ENCODE measurements at places on chromosomes 5 and 9.
A peak's percentile ranks its signal among the peaks of the same experiment; 100 is the strongest.

- no peak for DNase-seq
Observed at GRCh38 chr5:76952795-76953536, at the start of gene CRHBP. Gene CRHBP (plus strand): TSS chr5:76953045. CDS start chr5:76953135, 90 bp downstream.

- DNase-seq = no peak
Observed at GRCh38 chr5:95262933-95263660, 21.8 kb downstream of the MCTP1 start.

DNA sequence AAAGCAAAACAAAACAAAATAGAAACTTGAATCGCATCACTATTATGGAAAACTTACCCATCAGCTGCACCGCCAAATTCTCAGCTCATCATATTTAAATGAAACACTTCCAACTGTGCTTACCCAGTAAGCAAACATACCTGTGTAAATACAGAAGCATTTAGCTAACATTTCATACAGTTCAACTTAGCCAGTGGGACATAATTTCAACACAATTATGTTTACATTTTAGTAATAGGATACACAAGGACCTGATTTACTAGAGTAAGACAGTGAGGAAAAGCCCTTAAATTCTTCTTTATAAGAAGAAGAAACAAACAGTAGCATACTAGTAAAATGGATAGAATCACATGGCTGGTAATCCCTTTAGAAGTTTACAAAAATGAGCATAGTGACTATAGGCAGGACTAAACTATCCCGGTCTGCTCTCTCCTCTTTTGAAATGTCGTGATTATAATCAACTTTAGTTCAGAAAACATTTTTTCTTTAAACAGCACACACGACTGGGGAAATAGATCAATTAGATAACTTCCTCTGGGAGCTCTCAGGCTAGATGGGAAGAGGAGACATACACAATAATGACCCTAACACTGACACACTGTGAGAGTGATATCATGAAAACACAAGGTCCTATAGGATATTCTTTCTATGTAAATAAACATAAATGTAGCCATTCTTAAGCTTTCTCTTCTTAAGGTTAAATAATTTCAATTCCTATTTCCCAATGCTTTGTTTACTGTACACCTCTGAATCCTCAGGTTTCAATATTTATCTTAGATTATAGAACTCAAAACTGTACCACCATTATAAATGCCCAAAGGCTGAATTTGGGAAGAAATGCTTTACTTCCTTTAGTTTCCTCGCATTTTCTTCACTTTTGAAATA lies 15.9 kb upstream of the CDC20B start:
- DNase-seq = no peak

DNA sequence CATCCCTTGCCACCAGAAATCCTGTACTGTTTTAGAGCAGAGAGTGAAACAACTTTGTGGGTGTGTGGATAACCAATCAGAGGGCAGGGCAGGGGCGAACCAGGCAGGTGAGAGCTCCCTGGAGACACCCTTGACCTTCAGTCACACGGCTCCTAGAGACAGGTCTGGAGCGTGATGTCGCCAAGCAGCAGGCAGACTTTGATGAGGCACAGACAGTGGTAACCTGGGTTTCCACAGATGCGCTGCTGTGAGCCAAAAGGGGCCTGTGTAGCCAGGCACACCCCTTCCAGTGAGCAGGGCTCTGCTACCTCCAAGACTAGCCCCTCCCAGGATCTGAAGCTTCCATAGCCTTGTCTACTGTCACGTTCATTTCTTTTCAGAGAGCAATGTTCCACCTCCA lies 317.8 kb upstream of the ADCY2 start:
- no peak for DNase-seq

DNA sequence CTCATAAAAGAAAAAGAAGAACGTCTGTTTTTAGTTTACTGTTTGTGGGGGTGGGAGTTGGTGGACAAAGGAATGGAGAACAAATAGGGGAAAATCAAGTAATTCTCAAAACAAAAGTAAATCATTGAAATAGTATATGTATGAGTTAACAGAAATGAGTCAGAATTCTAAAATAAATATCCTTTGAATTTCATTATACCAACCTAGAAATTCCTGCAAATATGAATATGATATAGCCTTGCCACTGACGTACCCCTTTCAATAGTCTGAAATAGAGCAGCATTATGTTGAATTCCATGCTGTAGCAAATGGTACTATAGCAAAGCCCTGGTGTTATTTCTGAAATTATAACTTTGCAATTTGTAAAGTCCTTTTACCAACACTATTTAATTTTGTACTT lies 29.6 kb upstream of the DTWD2 start:
- DNase-seq = no peak

DNA sequence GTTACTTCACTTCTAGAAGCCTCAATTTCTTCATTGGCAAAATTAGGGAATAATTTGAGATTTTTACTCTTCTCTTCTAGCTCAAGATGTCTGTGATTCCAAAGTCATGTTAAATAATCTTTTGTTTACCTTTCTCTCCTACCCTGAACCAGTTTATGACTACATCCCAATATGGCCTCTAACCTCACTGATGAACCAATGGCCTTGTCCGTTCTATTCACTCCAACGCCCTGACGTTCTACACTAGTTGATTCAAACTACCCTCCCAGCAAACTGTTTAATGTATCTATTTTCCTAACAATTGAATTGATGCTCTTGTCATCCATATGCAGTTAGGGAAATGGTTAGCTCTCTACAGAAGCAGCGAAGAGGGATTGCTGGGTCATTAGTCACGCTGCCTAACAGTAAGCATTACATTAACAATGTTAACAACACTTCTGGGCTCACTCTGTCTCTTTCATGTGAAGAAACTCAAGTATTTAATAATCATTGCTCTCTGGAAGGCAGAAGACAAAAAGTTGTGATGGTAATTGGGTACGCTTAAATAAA lies 38.0 kb downstream of the RAPGEF1 start:
- DNase-seq = no peak

- peak; percentile 49 for DNase-seq
Observed at GRCh38 chr5:73693573-73694061, 67.6 kb downstream of the ARHGEF28 start.

GRCh38 chr9:98627296-98627695 lies 81.4 kb downstream of the GABBR2 start:
- no peak for DNase-seq
